ENCODE measurements at places on chromosomes 1 and 21.

GRCh38 chr1:22671999-22672398, 19.0 kb downstream of the C1QB start:
- DNase-seq, result no peak

- DNase-seq, result no peak
Measured at GRCh38 chr21:14900058-14900457, 164.7 kb downstream of the NRIP1 start.

- DNase-seq, result no peak
Measured at GRCh38 chr1:90074566-90074965, 79.7 kb downstream of the ZNF326 start.

DNA sequence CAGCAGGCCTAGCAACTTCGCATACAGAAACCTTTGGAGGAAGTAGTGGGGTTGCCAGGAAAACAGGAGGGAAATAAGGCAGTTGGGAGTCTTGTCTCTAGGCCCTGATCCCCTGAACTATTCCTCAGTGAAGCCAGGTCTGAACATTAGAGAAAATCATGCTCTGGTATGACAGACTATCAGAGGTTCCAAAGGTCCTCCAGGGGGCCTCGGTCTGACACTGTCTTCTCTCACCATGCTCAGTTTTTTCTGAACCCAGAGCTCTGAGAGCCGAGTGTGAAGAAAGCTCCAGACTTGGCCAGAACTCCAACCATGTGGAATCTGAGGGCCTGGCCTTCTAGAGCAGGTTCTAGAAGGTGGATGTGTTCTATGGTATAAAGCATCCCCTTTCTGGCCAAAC, 4.0 kb downstream of the TOMM40L start:
- no peak for DNase-seq

GRCh38 chr1:108884968-108885367, 8.2 kb downstream of the GPSM2 start:
- no peak for DNase-seq

GRCh38 chr1:182410138-182410537, 9.7 kb upstream of the TEDDM1 start:
- no peak for DNase-seq

Data from activated CD4-positive, alpha-beta T cell treated with anti-CD3 and anti-CD28 coated beads, Interleukin-2, amount 50 U/mL, for 4 hours (primary cell).